HT-29 (cell line): ENCODE measurements at places on chromosomes 4 and X. TPM values are rescaled to one million over a fixed set of nuclear protein-coding genes. Genes with fewer than 3 reads are reported as not detected.
A peak's percentile ranks its signal among the peaks of the same experiment; 100 is the strongest.

The ADAM29 gene
- not detected in 2 replicates for total RNA-seq

GRCh38 chrX:48854898-48855297 lies 19.5 kb upstream of the PCSK1N start:
- DNase-seq: peak; percentile 50

The FAM156B gene
- 28.7 and 36.4 TPM in 2 replicates for total RNA-seq

The RGS12 gene
- 7.1 and 7.6 TPM in 2 replicates for total RNA-seq

GRCh38 chrX:50495616-50496015 lies 25.0 kb upstream of the DGKK start:
- DNase-seq: no peak

The BEX1 gene
- total RNA-seq: not detected in 2 replicates

The CLCN5 gene
- total RNA-seq: 3.9 and 5.2 TPM in 2 replicates

DNA sequence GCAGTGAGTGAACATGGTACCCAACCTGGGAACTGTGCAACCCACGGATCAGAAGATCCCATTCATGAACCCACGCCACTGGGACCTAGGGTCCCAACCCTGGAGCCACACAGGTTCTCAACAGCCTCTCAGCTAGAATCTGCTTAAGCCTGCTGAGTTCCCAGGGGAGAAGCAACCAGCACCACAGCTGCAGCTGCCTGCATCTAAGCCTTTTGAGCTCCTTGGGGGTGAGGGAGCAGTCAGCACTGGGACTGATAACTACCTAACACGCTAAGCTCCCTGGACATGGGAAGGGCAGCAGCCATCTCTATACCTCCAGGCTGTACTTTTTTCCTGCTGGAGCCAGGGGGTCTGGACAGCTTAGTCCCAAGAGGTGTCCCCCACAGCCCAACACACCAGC lies 179.3 kb downstream of the IL15 start:
- DNase-seq: no peak

DNA sequence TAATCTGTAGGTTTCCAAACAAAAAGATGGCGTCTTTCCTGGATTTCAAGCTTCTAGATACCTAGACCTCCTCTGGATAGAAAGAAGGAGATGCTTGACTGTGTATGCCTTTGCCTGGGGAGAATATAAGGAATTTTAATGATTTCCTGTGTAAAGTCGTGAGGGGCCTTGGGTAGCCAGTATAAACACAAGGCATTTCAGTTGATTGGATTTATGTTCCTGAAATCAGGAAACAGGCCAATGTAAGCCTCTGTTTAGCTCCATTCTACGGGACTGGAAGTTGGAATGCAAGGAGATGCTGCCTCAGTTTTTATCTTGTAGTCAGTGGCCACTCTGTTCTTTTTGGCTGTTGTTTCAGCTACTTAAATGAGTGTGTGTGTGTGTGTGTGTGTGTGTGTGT lies 137.2 kb downstream of the GUCY2F start:
- no peak for DNase-seq

DNA sequence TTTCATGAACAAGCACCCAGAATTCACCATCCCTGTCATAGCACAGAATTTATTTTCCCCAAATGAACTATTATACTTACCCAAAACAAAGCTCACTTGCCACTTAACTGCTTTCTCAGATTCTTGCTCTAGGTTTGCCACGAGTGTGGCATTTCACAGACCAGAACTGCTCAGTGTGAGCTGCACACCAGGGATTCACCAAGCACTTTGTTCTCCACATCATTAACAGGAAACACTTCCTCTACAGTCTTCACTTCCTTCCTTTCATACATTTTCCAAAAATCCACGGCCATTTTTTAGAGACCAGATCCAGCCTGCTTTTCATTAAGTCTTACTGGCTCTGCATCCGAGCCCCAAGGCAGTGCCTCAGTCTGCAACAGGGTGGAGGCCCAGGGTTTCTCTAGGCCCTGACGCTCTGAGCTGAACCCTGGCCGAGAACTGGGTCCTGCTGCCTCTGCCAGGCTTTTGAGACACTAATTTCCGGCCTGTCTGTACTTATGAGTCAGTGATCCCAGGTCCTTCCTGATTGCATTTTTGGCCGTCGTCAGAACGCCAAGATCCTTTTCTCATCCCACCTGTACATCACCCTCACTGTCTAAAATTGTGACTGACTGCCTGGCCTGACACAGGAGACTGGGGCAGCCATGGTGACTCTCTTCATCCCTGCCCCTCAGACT lies 67.6 kb upstream of the MTNR1A start:
- no peak for DNase-seq

GRCh38 chrX:123081776-123082175 lies 102.3 kb upstream of the GRIA3 start:
- DNase-seq: no peak

The FGB gene
- not detected in 2 replicates for total RNA-seq

GRCh38 chr4:1785592-1785991 lies 7.5 kb upstream of the FGFR3 start:
- DNase-seq: no peak

DNA sequence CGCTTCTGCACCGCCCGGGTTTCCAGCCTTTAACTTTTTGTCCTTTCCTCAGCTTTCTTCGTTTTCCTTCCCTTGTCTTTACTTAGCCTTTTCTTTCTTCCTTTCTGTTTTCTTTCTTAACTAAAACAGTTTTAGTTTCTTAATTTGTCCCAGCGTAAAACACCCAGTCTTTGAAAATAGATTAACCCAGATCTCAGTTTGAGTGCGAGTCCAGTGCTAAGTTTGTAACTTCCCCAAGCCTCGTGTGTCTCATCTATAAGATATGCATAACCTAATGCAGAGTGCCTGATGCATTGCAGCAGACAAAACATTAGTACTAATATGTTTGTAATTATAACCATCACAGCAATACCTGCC lies 460 bp upstream of the GEMIN8 start:
- DNase-seq: peak; percentile 35

The MAGEC3 gene
- total RNA-seq: not detected in 2 replicates

- DNase-seq: no peak
Measured at GRCh38 chr4:11598591-11598990, 169.9 kb upstream of the HS3ST1 start.

- DNase-seq: no peak
Measured at GRCh38 chr4:4919927-4920326, 60.5 kb downstream of the MSX1 start.

- DNase-seq: no peak
Measured at GRCh38 chr4:77209012-77209411, 52.0 kb downstream of the CCNG2 start.

The IL9R gene
- 1.0 and 2.7 TPM in 2 replicates for total RNA-seq

DNA sequence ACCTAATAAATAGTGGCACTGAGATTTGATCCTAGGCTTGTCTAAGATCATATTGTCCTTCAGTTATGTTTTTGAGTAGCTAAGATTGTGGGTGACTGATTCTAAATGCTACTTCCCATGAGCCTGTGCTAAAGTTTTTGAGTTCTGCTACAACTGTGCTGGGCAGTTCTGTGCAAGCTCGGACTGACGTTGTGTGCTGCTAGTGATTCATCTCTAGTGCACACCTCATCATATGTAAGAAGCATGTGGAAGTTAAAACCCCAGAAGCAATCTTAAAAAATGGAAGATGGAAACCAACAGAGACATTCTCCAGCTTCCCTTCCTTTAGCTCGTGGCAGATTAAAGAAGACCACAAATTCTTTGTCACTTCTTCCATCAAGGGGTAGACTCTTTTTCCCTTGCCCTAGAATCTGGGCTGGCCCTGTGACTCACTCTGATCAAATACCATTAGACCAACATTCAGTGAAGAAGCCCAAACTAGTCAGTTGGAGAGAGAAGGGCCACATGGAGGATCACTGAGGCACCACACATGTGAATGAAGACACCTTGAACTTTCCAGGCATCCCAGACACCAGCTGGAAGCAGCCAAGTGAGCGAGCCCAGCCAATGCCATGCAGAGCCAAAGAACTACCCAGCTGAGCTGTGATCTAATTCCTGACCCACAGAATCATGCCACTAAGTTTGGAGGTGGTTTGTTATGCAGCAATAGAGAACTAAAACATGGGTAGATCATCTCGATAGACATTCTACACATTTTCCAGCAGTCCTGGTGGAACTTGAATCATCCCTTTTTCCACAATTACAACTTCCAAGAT lies 16.8 kb downstream of the ARHGAP6 start:
- DNase-seq: no peak

The GLUD2 gene
- total RNA-seq: 0.23 and 0.31 TPM in 2 replicates
